ENCODE measurements at places on chromosomes 1 and 21.

DNA sequence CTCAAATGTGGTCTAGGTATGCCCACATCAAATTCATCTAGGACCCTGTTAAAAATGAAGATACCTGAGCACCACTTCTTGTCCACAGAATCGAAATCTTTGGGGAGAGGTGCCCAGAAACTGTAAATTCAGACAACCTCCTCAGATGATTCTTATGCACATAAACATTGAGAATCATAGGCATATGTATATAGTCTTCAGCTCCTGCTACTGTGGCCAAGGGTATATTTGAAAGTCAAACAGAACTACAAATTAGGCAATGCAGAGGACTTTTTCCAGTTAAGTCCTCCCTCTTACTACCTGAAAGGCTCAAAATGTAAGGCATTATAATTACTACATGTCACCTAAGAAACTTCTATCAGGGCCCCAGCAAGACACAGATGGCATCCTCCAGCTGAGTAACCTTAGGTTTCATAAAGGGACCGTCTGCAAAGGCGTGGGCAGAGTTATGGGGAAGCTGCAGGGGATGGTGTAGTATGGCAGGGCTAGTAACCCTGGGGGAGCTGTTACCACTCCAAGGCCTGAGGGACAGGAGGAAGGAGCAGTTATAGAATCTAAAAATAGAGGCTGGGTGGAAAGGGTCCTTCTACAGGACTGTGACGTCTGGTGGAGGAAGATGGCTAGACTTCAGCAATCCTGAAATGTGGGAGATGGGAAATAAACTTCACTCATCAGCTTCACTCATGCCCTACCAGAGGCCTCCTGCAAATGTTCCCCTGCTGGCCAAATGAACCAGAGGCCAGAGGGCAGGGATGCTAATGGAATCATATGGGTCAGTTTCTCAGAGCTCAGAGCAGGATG, 46.3 kb downstream of the DAB1 start:
- no peak for DNase-seq

- DNase-seq = no peak
Measured at GRCh38 chr1:83500987-83501591, 497.8 kb downstream of the TTLL7 start.

- DNase-seq = no peak
Measured at GRCh38 chr1:11237356-11237755, 25.0 kb downstream of the MTOR start.

- no peak for DNase-seq
Measured at GRCh38 chr1:184255560-184255959, 131.3 kb upstream of the C1orf21 start.

GRCh38 chr1:167904652-167905130, 9.2 kb downstream of the ADCY10 start:
- DNase-seq = no peak

DNA sequence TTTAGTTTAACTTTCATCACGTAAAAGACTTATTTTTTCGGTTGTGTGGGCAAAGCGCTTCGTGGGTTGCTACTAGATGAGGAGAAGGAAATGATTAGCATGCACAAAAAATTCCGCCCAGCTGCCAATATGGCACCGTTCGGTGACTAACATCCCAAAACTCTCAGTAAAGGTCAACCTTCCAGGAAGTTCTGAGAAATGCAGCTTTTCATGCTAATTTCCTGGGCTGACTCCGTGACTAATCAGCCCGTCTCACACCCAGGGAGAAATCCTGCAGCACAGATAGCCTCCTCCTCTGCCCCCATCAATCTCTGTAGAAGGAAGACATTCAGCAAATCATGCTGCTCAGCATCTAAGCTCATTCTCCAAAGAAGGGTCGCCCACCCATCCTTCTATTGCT, 34.1 kb downstream of the TMCO4 start:
- peak; percentile 52 for DNase-seq

DNA sequence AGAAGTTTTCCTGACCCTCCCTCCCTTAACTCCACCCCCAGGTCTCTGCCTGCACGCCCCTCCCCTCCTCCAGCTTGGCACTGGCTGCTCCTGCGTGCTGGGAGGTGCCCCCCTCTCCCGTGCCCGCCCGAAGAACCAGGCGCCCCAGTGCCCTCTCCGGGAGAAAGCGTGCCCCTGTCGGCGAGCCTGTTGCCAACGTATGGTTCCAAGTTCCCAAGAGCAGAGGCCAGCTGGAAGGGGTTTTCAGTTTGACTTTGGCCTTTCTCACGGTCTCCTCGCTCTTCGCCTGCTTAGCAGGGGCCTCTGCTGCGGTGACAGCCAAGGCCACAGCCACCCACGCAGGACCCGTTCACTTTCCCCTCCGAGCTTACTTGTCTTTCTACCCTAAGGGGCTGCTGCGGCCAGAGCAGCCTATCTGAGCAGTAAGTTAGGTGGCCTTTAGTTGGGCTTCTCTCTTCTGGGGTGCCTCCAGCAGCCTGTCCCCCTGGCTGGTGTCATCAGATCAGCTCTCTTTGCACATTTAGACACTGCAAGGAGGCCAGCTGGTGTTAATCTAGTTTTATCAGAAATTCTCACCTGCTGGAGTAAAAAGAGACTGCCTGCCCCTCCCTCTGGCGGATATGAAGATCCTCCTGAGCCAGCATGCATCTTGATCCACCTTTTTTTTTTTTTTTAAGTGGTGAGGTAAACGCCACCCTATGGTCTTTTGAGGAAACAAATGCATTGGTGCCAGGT, 1.5 kb downstream of the STUM start:
- peak; percentile 40 for DNase-seq

DNA sequence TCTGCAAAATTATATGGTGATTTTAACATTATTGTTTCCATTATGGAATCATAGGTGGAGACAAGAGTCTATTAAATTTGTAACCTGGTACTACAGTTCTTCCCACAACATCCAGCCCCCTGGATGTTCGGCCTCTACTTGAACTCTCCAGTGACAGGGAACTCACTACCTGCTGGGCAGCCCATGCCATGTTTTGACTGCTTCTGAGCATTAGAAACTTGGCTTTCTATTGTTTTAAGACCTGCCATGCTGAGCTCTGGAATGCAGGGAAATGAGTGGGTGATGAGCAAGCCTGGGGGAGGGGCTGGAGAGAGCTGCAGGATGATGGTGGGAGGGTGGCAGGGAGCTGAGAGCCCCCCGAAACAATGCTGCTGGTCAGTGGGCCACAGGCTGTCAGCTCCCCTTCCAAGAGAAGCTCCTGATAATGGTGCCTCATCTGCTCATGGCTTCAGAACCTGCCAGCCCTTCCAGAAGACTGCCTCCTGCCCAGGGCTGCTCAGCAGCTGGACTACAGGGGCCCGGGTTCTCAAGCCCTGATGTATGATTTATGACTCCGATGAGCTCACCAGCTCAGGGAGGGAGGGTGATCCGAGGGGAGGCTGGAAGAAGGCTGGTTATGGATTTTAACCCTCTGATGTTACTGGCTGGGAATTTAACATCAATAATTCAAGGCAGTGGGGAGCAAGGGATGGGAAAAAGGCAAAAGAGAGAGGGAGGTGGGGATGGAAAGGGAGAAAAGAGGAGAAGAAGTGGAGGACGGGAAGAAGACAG, 205.0 kb downstream of the HIVEP3 start:
- DNase-seq = no peak

- no peak for DNase-seq
Measured at GRCh38 chr1:112881742-112882127, 74.3 kb downstream of the SLC16A1 start.

DNA sequence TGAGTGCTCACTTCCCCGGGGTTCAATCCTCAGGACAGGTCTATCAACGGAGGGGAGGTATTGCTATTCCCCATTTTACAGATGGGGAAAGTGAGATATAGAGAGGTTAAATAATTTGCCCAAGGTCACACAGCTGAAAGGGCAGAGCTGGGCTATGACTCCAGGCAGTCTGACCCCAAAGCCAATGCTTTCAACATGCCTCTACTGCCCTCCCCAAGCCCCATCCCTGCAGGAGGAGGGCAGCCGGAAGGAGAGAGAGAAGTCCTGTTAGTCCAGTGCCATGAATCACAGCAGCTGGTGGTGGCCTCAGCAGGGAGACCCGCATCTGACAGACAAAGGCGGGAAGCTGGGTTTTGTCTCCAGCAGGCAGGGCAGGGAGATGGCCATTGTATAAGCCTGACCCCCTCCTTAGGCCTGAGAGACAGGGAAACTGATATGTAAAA, 20.0 kb upstream of the CLIC4 start:
- no peak for DNase-seq

GRCh38 chr1:39657923-39658485, 13.9 kb downstream of the NT5C1A start:
- peak; percentile 87 for DNase-seq

DNA sequence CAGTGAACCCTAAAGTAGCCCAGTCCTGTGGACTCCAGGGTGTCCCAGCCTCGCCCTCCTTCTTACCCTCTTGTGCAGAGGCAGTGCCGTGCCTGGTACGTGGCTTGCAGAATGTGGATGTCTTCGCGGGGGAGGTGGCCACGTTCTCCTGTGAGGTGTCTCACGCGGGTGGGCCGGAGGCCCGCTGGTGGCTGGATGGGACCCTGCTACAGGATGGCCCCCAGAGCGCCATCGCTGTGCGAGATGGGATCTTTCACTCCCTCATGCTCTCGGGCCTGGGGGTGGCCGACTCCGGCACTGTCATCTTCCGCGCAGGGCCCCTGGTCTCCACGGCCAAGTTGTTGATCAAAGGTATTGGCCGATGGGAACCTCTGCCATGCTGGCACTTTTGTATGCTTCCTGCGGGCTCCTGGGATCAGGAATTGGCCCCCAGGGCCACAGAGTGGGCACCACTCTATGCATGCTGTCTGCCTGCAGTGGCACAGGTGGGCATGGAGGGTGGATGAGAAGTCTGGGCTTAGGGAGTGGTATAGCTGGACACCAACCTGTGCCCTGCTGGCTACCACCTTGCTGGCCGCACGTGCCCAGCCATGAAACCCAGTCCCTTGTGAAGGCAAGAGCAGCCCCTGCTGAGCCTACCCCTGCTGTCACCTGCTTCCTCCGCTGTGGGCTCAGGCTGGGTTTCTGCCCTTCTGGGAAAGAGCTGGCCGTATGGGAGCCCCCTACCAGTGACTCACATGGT, 92.9 kb downstream of the TRIM11 start:
- no peak for DNase-seq

DNA sequence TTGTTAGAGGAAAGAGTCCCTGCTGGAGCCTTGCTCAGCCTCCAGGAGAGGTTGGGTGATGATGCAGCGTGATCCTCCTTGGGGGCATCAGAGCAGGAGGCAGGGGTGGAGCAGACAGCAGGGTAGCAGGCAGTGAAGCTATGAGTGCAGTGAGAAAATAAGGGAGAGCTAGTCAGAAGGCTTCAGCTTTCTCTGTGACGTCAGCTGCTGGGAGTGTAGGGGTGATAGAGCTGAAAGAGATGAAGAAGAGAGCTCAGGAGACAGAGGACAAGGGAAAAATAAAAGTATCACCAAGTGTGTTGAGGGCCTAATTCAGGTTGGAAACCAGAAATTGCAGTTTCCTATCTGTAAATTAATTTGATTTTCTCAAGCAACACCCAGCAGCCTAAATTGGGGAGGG, 2.2 kb upstream of the ADAM30 start:
- no peak for DNase-seq

DNA sequence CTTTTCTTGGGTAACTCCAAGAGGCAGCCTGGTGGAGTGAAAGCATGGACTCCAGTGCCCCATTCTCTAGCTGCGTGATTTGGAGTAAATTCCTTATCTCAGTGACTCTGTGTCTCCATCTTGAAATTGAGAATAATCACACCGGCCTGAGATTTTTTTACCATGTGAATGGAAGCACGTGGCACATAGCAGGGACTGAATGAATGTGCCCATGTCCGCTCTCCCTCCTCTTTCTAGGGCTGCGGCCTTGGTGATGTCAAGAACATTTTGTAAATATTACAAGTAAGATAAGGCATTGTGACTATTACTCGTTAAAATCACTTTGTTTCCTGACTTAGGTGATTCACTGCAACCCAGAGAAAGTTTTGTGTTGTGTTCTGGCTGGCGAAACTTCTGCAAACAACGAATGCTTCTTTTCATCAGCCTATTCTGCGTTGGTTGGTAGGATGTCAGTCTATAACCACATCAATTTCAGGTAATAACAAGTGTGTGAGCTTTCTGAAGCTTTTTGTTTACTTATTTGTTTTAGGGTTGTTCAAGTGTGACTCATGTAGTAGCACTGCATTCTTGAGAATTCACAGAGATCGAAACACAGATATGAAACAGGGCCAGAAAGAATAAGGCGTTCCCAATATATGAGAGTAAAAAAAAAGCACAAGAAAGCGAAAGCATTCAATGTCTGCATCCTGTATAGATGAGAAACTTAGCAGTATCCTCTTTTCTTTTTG, 135.7 kb upstream of the SLC45A1 start:
- DNase-seq = no peak

DNA sequence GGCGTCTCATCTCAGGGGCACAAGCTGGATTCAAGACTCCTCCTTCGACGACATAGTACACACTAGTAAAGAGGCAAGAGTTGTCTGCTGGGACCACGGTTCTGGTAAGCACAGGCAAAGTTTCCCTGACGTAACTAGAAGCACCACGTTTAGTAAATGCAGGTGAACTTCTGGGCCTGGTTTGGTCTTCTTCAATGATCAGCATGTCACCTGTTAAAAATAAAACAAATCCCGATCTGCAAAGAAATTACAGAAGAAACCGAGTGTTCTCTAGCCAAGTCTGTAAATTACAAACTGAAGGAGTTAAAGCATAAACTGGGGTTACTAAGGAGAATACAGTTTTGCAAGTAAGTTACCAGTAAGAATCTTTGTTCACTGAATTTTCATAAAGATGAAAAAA, 1.5 kb downstream of the YOD1 start:
- no peak for DNase-seq

DNA sequence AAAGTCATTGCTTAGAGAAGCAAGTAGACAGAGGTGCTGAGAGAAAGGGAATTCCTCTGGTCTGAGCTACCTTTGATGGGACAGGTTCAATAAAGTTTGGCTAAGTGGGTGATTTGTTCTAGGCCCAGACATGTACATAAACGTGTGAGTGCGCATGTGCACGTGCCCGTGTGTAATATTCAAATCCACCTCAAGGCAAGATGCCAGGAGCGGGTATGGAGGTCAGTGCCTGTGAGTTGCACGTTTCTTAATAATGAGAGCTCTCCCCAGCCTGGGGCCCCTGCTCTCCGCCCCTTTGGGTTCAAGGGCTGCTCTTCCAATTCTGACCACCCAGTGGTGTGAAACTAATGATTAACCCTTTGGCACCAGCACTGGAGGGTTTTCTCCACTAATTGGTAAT, 53.8 kb upstream of the LMO4 start:
- DNase-seq = no peak

DNA sequence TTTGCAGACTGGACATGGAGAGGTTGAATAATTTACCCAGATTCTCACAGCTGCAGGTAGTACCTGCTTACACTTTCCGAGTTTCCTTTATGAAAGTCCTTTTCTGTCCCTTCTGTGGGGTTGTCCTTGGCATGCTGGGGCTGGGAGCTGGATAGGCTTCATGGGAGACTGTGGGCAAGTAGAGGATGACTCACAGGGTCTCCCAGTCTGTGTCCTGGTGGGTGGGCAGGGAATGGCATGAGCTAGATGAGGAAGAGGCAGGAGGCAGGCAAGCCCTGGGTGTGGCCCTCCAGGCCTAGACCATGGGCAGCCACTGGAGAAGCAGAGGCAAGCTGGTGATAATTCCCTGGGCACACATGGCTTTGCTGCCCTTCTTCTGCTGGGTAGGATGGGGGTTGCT, 80.6 kb downstream of the NAV1 start:
- no peak for DNase-seq

Data from SK-MEL-5 (cell line).